Caki2 (cell line): ENCODE measurements at places on chromosomes 3 and 15. TPM values are rescaled to one million over a fixed set of nuclear protein-coding genes. Genes with fewer than 3 reads are reported as not detected.

DNA sequence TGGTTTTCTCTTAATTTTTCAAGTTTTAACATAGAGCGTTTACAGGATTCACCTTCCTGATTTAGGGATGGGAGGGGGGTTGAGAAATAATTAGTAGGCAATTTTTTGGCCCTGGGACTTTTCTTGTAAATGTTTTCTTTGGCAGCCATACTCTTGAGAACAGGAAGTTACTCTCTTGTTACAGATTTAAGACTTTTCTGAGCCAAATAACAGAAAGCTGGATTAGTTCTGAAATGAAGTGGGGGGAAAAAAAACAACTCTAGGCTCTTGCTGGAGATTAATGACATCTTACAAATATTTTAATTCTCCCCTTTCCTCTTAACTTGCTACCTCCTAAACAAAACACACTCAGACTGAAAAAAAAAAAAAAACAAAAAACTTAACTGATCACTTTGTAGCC is 13.8 kb upstream of the POLR2M start:
- DNase-seq: no peak

DNA sequence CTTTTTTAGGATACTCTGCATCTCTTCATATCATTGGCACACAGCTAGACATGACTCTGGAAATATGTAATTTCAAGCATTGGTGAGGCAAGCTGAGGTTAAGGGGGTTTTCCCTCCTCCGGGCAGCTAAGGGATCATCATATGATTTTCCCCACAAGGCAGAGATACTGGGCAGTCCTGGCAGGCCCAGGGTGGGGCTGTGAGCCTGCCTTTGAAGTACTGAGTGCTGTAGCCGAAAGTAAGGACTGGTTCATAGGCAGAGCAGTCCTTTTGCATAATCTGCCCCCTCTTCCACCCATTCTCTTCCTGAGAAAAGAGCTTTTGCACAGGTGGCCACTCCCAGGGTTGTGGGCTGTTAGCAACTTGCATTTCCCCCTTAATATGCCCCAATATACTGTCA is 168.8 kb upstream of the MANF start:
- no peak for DNase-seq

GRCh38 chr3:156615592-156616173 is 58.7 kb upstream of the TIPARP start:
- peak; percentile 88 for DNase-seq

- DNase-seq: no peak
Observed at GRCh38 chr15:100570275-100570674, 31.7 kb downstream of the LINS1 start.

DNA sequence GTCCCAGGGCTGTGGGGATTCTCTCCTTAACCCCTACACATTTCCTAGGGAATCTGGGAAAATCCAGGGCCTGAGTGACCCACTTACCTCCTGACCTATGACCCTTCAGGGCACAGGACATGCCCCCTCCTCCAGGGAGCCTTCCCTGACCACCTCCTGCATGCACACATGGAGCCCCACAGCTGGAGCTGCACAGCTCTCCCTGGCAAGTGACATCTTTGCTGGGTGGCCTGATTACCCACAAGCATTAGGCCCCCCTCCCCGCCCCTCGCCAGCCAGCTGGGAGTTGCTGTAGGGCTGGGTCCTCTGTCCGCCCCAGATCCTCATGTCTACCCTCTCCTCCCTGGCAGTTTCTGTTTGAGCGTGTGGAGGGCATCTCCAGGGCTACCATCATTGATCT is 21.4 kb downstream of the HDAC11 start:
- no peak for DNase-seq

GRCh38 chr3:178367817-178368617 is 168.2 kb upstream of the KCNMB2 start:
- DNase-seq: no peak

DNA sequence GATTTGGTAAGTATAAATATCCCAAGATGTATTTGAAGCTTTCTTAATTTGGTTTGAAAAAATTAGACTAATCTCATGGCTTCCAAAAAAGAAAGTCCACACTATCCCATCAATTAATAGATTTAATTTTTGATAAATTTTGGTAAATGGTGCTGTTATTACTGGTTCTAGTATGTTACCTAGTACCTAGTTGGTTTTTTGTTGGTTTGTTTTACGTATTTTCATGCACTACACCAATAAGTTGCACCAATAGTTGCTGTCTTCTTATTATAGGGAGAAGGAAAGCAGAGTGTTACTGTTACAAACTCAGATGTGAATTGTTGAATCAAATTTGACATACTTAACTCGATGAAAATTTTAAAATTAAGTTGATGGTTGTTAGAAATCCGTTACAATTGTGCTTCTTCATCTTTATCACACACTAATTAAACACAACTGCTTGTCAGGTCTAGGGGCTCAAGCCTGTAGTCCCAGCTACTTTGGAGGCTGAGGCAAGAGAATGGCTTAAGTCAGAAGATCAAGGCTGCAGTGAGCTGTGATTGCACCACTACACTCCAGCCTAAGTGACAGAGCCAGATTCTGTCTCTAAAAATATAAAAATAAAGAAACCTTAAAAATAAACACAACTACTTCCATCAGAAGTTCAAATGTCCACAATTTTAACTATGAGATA is 23.1 kb upstream of the MBNL1 start:
- no peak for DNase-seq

GRCh38 chr3:109023656-109024254 is 70.1 kb upstream of the GUCA1C start:
- DNase-seq: peak; percentile 26

GRCh38 chr15:81948751-81949150 is 97.1 kb downstream of the MEX3B start:
- DNase-seq: no peak

DNA sequence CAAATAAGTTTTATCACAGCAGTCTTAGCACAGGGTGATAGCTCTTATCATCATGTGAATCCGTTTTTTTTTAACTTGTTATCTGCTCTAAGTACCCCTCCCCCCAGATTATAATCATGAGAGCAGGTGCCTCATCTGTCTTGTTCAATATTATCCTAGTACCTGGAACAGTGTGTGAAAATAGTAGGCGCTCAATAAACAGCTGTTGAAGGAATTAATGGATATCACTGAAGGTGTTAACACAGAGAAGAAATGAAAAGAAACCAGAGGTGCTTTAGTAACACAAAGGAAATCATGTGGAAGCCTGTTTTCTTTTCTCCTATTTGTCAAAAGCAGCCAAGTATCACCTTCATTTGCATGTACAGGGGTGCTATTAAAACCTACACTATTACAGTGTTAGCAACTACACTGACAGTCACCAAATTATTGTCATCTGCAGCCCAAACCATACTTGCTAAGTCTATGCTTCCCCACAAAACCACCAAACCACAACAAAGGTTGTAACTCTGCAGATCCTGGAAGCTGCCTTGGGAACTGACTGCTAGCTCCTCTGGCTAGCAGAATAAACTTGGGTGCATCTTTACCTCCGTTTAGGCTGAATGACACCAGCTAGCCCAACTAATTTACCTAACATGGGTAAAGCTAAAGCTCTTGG is 2.9 kb downstream of the XPC start:
- no peak for DNase-seq

The EPHB3 gene
- total RNA-seq: 0.20 TPM in 1 of 2 replicates, not detected in the other

The ATP8B4 gene
- not detected in 2 replicates for total RNA-seq

The GOLGA8T gene
- 0.23 TPM in 1 of 2 replicates, not detected in the other for total RNA-seq

The SKOR1 gene
- 0.61 TPM in 1 of 2 replicates, not detected in the other for total RNA-seq

The LSMEM2 gene
- not detected in 2 replicates for total RNA-seq
